ENCODE measurements at places on chromosomes 13 and 19.

DNA sequence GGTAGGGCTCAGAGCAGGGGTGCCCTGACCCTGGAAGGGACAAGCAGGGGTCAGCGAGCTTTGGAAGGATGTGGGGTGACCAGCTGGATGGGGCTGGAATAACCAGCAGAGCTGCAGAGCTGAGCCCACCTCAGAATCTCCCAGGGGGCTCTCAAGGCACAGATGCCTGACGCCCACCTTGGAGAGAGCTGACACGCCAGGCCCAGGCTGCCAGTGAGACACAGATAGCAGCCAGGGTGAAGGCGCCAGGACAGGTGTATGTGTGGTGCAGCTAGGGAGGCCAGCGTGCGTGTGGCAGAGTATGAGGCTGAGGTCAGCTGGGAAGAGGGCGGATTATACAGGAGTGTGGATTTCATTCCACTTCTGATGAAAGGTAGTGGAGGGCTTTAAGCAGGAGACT is 8.9 kb downstream of the AP1M1 start:
- no peak for DNase-seq

DNA sequence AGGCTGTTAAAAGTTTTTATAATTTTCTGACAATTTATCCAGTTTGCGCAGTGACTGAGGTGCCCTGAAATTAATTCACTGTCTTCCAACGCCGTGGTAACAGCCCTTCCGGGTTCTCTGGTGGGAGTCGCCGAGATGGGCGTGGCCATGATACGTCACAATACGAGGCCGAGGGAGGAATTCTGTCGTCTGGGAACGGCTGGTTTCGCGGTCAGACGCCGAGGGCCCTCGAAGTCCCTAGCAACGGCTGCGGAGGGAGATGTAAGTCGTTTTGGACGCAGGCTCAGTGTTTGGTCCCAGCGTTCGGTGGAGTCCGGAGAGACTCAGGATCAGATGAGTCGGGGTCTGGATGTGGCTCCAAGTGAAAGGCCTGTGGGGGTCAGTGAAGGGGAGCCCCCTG is 21.7 kb downstream of the ZNF613 start:
- DNase-seq = no peak

- DNase-seq = no peak
These were observed 3.0 kb downstream of the SLC15A1 start for GRCh38 chr13:98749501-98749900.

- no peak for DNase-seq
These were observed 4.2 kb downstream of the PTPRS start for GRCh38 chr19:5336195-5336965.

DNA sequence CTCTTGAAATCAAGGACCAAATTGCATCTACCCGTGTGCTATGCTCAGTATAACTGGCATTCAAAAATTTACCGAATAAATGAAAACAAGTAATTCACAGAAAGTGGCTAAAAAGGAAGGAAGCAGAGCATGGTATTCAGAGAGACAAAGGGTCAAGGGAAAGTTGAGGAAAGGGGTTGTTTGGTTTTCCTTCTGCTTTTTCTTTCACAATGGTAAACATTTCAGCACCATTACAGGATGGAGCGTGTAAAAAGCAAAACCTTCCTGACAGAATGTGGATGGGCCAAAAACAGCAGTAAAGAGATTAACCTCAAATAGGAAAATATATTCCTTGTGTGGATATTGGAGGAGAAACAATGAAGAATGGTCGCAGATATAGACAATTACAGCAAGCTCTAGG is 14.8 kb downstream of the DIAPH3 start:
- DNase-seq = no peak

DNA sequence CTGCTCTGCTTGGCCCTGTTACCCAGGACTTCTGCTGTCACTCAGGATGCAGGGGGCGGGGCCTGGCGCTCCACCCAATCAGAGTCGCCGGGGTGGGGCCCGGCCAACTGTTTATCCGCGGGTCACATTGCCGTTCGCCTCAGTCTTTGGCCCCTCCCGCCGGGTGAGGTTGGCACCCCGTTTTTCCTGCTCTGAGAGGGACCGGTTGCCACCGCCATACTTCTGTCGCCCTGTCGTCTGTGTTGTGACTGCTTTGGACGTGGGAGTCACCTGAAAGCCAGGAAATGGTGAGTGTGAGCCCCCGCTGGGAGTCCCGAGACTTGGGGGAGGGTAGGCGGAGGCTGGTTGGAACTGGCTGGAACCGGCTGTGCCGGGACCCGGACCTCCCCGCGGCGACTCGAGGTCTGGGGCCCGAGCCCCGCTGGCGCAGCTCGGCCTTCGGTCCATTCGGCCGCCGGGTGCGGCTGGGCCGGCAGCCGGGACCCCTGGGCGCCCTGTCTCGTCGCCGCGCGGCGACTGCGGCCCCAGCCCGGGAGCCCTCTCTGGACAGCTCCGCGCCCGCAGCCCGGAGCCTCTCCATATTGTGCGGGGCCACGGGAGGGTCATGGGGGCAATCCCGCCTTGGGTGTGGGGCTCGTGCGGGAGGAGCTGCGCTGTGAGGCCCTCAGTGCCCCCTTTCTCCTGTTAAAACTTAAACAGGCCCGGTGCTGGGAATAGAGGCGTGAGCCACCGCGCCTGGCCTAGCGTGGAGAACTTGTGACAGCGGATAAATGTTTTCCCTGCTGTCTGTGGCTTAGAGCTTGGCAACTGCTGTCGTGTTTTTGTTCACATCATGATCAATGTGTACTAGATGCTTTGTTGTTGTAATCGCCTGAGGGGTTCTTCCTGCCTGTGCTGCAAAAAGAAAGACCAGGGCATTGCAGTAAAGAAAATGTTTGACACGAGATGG is at the start of gene ZNF844:
Gene ZNF844, plus strand, starts transcription at position 142 of the 949 bp plus-strand sequence. Its CDS starts 143 bp downstream, at position 285.
- DNase-seq = peak; percentile 60

DNA sequence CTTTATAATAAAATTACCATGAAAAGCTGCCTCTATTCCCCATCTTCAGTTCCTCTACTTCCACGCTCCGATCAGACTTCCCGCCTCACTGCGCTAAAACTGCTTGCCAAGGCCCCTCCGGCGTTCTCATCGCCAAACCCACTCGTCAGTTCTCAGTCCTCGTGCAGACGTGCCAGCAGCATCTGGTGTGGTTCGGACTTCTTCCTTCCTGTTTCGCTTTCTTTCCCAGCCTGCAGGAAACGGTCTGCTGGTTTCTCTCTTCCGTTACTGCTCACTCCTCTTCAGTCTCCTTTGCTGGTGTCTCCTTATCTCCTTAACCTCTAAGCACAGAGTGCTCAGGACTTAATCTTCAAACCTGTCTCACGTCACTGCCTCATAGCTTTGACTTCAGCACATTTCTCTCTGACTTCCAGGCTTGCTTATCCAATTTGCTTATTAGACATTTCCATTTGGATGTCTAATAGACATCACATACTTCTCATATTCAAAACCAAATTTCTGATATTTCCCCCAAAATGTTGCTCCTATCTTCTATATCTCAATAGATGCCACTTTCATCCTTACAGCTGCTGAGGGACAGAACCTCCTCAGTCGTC is 40.3 kb downstream of the RCBTB2 start:
- no peak for DNase-seq

GRCh38 chr19:46288896-46289588 is 7.8 kb upstream of the HIF3A start:
- no peak for DNase-seq

GRCh38 chr13:24663586-24663985 is 16.6 kb upstream of the ATP12A start:
- DNase-seq = no peak

DNA sequence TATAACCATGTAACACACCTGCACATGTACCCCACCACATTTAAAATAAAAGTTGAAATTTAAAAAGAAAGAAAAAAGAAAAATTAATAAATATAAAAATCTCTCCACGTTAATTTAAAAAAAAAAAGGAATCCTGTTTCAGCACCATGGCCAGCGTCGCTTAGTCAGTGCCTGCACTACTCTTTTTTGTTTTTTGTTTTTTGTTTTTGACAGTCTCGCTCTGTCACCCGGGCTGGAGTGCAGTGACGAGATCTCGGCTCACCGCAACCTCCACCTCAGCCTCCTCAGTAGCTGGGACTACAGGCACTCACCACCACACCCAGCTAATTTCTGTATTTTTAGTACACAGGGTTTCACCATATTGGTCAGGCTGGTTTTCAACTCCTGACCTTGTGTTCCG is 835.9 kb downstream of the UQCRFS1 start:
- DNase-seq = no peak

GRCh38 chr19:52724701-52725514 is 9.9 kb downstream of the ZNF611 start:
- DNase-seq = no peak
